ENCODE measurements at places on chromosomes 6 and 20.

GRCh38 chr6:108260126-108260808 is 573 bp downstream of the SNX3 start:
- peak; percentile 4 for DNase-seq

- no peak for DNase-seq
Observed at GRCh38 chr6:129486327-129486726, 223.7 kb downstream of the ARHGAP18 start.

DNA sequence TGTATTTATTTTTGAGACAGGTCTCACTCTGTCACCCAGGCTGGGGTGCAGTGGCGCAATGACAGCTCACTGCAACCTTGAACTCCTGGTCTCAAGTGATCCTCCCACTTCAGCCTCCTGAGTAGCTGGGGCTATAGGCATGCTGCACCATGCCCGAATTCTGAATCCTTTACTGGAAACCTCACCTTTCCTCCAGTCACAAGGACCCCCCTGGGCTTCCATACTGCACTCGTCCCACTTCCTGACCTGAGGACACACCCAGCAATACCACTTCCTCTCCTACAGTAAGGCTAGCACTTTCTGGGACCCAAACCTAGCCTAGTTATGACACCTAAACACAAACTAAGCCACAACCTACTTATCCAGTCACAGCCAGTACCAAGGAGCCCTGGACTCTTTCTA is 68.2 kb downstream of the FAM217A start:
- no peak for DNase-seq

DNA sequence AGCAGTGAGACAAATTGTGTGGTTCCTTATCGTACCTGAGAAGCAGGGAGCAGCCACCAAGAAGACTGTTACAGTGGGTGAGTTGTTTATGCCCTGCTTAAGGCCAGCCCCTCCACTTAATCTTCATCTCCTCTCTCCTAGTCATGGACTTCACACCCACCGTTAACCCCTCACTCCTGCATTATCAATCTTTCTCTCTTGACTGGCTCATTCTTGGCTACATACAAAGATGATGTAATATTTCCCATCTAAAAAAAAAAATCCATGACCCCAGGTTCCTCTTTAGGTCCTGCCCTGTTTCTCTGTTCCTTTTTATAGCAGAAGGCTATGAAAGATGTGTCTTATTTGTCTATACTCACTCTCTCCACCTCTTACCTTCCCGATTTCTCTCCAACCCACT is 72.4 kb downstream of the SHLD1 start:
- no peak for DNase-seq

DNA sequence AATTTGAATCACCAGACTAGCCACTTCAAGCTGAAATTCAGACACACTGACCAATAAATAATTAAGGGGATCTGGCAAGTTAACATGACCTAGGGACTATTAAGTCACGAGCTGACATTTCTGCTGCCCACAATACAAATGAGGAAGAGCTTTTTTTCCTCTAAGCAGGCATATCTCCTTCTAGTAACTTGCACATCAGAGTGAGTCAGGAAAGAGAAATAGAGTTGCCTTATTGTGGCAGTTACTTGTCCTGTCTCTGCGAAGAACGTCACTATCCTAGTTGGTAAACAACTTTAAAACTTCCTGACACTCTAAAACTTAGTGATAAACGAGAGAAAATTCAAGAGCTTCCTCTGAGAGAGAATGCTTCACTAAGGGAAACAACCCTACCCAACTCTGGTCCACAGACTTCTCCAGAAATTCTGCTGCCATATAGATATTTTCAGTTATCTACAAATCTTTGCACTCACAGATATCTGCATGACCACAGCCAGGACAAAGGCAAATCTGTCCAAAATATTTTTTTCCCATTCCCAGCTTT is 4.2 kb downstream of the PLA2G7 start:
- no peak for DNase-seq

GRCh38 chr20:24773751-24774201 is 175.3 kb upstream of the CST7 start:
- no peak for DNase-seq

- DNase-seq: no peak
Observed at GRCh38 chr6:113338644-113339043, 518.5 kb upstream of the MARCKS start.

DNA sequence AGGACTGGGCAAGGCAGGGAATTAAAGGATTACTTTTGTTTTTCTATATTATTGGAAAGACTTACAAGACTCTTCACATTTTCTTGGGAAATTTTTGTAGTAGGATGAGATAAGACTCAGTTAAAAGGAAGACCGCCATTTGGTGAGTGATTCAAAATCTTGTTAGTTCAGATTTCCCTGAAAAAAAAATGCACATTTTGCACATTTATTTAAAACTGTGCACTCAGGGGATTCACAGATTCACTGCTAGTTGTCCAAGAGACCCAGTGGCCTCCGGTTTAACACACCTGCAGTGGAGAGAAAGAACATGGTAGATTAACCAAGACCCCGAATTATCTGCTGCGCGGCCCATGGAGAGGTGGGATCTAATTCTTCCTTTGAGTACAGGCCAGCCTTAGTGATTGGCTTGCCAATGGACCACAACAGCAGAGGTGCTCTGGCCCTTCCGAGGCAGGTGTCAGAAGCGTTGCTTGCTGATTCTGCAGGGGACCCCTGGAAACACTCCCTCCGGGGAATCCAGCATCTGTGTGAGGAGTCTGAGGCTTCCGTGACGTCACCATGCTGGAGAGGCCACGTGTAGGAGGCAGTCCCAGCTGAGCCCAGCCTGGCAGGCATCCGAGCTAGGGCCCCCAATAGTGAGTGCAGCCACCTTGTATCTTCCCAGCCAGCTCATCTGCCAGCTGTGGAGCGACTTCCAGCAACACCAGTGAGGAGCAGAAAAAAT is 68.9 kb downstream of the ZNF217 start:
- no peak for DNase-seq

- no peak for DNase-seq
Observed at GRCh38 chr20:59125836-59126235, 37.8 kb upstream of the ZNF831 start.
